ENCODE measurements at places on chromosomes 1 and 21. TPM values are rescaled to one million over a fixed set of nuclear protein-coding genes. Genes with fewer than 3 reads are reported as not detected.

The ANGPTL3 gene
- not detected for total RNA-seq

The C1QB gene
- not detected for total RNA-seq

The SPATA21 gene
- total RNA-seq: not detected

The ADIPOR1 gene
- total RNA-seq: 230 TPM

The ADAM30 gene
- not detected for total RNA-seq

The COG2 gene
- total RNA-seq: 86.4 TPM

The LY9 gene
- total RNA-seq: not detected

The TNFSF4 gene
- 4.3 TPM for total RNA-seq

The KIF21B gene
- 0.31 TPM for total RNA-seq

The DNAJC28 gene
- total RNA-seq: 3.5 TPM

The TBX19 gene
- 1.3 TPM for total RNA-seq

The FGR gene
- total RNA-seq: 0.05 TPM

The TNFRSF4 gene
- total RNA-seq: not detected

The E2F2 gene
- total RNA-seq: 0.16 TPM

GRCh38 chr21:21291883-21292569, 293.8 kb downstream of the NCAM2 start:
- DNase-seq: no peak

GRCh38 chr21:28959367-28960099, 33.1 kb downstream of the LTN1 start:
- peak; percentile 55 for DNase-seq

GRCh38 chr1:22508329-22508728, 55.0 kb upstream of the EPHA8 start:
- DNase-seq: no peak

DNA sequence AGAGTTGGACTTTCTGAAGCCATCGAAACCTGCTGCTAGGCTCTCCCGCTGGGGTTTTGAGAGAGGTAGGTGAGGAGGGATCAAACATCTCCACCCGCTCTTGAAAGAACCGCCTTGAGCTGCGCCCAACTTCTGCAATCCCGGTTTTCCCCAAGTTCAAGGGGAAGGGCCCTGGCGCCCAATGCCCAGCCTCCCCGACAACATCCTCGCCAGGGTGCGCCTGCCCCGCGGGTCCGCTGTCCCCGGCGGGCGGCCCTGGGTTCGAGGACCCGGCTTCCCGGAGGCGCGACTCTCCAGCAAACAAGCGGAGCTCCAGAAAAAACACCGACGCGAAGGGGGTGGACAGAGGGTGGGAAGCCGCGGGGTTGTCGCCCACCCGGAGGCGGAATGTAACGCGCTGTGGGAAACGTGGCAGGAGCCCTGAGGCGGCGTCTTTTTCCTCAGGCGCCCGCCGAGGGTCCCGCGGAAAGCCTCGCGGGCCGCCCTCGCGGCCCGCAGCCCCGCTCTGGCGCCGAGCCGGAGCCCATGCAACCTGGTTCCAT, 607 bp downstream of the BTG3 start:
- DNase-seq: no peak

GRCh38 chr1:159829822-159830465, 3.3 kb downstream of the SLAMF8 start:
- peak; percentile 92 for DNase-seq

GRCh38 chr1:66729119-66729518, 23.1 kb upstream of the DYNLT5 start:
- DNase-seq: peak; percentile 15

DNA sequence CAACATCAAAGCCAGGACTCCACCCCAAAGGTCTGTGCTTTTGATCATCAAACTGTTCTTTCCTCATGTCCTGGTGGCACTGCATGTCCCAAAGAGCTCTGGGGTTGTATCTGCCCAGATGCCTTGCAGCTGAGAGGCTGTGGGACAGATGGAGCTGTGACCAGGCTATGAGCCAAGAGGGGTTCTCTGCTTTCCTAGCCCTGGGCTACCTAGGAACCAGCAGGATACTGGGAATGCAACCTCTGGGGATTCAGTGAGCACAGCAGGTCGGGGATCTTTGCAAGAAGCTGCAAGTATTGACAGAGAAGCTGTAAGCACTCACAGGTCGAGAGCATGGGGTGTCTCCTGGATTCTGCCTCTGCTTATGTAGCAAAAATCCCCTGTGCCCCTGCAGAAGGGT, 186.6 kb downstream of the GRIK3 start:
- no peak for DNase-seq

DNA sequence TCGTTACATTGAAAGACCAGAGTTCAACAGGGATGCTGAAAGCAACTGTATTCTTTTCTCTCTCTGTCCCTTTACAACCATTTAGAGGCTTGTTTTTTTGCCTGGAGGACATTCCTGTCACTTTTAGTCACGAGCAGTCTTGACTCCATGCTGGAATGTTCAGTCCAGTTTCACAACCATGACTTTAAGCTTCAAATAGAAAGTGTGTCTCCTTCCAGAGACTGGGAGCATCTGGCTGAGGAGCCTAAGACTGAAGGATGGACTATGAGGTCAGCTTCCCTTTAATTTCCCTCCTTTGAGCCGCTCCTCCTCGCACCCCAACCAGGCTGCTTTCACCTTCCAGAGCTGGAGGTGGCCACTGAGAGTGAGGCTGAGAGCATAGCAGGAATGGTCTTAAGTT, 10.5 kb upstream of the RYR2 start:
- DNase-seq: no peak

- no peak for DNase-seq
These were observed 360.7 kb downstream of the BRINP3 start for GRCh38 chr1:190116921-190117320.

DNA sequence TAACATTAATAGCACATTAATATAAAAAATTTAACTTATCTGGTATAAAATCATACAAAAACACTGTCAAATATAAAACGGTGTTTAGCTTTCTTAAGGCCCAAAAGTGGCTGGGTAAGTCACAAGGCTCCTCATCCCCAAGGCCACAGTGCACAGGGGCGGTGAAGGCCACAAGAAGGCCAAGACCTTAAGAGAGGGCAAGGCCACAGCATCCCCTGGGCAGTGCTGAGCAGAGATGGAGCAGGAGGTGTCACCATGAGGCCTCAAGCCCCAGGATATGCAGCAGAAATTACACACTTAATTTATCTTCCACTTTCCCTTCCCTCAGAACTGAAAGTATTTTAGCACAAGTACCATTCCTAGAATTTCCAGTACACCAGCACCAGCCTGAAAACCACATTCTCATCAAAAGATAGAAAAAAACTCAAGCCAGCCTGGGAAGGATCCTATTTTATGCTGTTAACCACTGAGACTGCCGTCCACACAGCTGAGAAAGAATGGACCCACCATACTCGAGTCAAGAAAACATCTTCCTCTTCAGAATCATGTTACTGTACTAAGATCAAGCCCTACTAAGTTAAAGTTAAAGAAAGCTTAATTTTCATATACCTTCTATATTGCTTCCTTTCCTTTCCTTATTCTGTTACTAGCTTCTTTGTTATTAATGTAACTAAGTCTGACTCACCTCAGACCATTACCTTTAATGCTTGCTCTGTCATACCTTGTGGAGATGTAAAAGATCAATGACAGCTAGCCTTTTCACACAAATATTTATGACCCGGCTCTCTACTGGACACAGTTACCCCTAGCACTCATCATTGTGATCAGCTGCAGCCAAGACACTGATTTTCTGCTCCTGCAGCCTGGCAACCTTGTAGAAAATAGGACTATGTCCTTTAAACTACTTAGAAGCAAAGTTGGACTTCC, 26.4 kb upstream of the FMO1 start:
- DNase-seq: peak; percentile 25

- DNase-seq: no peak
These were observed 86.6 kb upstream of the ACTRT2 start for GRCh38 chr1:2934642-2935081.

GRCh38 chr1:239879321-239880170, 212.1 kb upstream of the FMN2 start:
- DNase-seq: no peak

GRCh38 chr1:232049335-232049734, 422.7 kb downstream of the DISC1 start:
- DNase-seq: no peak

- DNase-seq: no peak
These were observed 23.1 kb downstream of the UBE2G2 start for GRCh38 chr21:44778499-44778911.

DNA sequence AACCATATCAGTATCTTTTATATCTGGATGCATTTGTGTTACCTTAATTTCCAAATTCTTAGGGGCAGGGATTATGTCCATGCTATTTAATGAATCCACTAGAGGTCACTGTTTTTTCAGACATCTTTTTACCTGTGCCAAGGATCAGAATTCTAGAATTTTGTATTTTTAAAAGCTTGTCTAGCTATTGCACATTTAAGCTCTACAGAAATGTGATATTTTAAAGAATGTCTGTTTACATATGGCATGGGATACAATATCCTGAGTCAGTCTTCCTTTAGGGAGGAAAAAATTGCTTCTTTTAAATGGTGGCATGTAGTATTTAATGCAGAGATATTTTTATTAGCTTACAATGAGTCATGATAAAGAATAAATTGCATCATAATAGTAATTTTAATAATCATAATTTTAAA, 11.3 kb downstream of the RPAP2 start:
- peak; percentile 26 for DNase-seq

GRCh38 chr1:145901312-145902021, 8.4 kb downstream of the ITGA10 start:
- DNase-seq: no peak

DNA sequence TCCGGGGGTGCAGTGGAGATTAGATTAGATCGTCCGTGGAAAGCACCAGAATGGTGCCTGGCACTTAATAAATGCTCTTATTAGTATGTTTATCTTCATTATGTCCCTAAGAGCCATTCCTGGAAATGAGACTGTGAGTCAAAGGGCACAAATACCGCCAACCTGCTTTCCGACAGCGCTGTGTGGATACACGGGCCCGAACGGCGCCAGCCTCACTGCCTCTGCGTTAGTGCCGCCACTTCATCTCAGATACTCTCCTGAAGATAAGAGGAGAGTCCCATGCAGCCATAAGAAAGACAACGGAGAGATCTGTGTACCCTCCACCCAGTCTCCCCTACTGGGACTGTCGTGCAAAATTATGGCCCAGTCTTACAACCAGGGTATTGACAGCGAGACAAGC, 22.0 kb downstream of the PDE9A start:
- DNase-seq: no peak

- peak; percentile 49 for DNase-seq
These were observed 22.1 kb upstream of the SSX2IP start for GRCh38 chr1:84712276-84712874.

DNA sequence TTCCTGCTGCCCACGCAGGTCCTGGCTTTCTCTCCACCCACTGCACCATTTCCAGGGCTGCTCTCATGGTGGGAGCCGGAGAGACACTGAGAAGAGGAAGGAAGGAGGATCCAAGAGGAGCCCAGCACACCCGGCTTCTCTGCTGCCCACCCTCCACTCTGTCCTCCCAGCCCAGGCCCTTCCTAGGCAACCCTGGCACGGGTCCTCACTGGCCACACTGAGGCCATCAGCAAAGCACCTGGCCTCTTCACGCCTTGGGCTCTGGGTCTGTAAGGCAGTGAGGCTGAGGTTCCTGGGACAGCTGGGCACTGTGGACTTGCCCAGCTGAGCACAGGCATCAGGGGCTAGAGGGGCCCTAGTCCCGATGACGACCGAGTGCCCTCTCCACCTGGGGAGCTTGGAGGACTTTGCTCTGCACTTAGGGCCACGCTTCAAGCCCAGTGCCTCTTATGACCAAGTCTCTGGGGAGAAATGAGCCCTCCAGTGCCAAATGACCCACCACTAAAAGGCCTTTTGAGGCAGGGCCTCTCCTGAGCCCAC, 43.1 kb downstream of the PDE9A start:
- DNase-seq: no peak

DNA sequence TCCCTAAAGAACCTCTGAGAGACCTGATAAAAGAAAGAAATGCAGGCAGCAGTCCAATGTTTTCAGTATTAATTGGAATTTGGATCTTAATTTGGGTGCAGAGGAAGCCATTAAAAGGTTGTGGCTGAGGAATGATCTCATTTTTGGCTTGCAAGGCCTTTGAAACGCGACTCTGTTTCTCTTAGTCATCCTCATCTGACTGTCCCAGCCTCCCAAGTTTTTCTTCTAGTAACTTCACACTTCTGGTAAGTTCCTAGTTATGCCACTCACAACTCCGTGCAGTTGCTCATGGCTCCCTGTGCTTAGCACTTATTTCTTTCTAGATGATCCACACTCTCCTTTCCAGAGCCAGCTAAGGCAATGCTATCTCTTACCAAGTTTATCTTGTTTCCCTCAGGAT, 147.4 kb upstream of the USP24 start:
- peak; percentile 88 for DNase-seq

DNA sequence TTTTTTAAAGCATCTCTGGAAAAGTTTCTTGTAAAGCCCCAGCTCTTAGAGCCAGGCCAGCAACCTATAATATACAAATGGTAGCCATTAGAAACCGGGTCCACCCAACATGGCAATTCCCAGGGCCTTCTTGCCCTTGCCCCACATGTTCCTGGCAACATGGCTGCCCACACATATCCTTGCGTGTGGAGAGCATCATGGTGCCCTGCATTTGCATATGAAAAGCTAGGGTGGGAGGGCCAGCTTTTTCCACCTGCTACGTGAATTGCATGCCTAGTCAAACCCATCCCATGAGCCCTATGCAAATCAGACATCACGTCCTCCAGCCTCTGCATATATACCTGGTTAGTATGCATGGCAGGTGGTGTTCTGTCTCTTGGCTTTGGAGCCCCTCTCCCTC, 88.2 kb downstream of the RABGAP1L start:
- no peak for DNase-seq

GRCh38 chr1:58402444-58402843, 144.1 kb downstream of the OMA1 start:
- DNase-seq: no peak

GRCh38 chr1:197798492-197798891, 23.2 kb upstream of the DENND1B start:
- DNase-seq: no peak

DNA sequence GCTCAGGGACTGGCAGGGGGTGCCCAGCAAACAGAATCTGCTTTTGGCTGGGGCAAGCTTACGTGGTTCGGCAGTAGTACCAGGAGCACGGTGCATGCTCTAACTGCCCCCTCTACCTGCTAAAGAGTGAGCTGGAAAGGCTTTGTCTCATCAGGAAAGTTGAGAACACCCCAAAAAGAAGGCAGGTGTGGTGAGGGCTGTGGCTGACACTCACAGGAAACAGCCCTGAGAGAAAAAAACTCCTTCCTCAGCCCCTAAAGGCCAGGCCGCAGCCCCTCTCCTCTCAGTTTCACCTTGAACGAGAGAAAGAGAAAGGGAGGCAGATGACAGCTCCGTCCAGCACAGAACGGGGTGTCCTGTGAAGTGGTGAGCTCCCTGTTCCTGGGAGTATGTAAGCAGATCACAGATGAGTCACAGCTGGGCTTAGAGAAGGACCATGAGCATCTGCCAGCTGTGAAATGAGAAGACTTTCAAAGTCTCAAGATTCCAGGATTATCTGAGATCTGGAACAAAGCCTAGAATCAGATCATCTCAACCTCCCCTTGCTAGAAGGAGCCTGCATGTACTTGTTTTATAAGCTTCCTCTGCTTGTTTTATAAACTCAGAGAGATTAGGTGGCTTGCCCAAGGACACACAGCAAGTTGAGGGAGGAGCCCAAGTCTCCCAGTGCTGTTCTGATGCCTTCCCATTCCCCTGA, 13.4 kb downstream of the LAPTM5 start:
- DNase-seq: no peak

Data from myocyte (in vitro differentiated cells).